Stimulated activated naive CD4-positive, alpha-beta T cell treated with Interleukin-2 at 50 U/mL for 16 hours (primary cell): ENCODE measurements at places on chromosomes 2 and 18.

- no peak for DNase-seq
Measured at GRCh38 chr2:156512451-156512850, 76.3 kb downstream of the GPD2 start.

DNA sequence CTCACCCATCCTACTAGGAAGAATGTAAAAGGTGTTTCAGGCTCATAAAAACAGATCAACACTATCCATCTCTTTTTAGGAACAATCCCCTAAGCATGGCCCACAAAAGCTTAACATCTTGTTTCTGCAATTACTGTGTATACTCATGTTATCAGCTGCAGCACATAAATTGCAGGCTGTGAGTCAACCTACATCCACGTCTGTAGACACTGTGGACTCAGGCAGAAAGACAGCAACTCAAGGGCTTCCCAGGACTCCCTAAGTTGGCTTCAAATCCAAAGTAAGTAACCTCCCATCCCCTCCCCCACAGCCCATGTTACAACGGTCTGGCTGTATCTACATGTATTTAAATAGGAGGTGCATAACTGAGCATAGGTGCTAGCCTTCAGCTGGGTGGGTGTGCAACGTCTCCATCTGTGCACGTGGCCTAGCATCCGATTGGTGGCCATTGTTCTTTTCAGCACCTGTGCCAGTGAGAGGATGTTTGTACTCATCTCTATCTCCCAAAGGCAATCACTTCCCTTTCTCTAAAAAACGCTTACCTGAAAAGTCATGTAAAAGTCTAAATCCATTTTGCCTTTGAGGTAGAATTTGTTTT, 30.1 kb downstream of the UXS1 start:
- no peak for DNase-seq

DNA sequence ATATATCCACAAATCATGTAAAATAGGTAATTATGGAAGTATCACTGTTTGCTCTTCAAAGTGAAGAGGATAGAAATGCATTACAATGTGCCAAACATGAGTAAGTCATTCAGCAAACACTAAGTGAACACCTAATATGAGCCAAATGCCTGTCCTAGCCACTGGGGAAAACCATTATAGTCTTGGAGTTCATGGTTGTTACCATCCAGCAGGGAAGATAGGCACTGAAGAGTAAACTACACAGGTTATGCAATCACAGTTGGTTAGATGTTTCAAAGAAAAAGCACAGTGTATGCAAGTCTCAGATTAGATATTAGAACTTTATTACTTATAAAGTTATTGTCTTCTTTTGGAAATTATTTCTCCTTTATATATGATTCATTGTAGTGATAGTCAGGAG, 3.9 kb upstream of the SERPINB2 start:
- DNase-seq: no peak

DNA sequence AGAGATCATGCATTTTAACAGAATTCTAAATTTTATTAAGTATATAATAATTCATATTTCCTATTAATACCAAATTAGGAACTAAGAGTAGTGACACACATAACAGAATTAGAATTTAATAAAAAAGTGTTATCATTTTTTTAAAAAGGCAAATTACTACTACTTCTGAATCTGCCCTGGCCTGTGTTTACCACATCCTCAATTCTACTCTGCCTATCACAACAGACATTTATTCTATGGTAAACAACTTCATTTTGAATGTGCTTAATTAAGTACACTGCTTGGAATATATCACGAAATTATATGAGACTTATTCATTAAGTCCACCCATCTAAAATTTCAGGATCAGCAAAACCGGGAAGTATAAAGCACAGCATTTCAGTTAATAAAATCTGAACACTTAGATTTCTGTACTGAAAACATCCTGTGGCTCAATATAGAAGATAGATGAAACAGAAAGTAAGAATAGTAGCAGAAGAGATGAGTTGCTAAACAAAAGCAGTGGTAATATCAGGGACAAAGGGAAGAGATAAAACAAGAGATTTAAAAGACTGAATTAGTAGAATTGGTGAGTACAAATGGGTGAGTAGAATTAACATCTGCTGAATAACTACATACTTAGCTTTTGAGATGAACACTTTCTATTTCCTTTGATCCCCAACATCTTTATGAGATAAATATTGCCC, 3.7 kb downstream of the SMC6 start:
- no peak for DNase-seq

- DNase-seq: no peak
Measured at GRCh38 chr2:3606370-3607201, 11.7 kb downstream of the COLEC11 start.

GRCh38 chr2:20171445-20171977, 53.4 kb downstream of the SDC1 start:
- DNase-seq: no peak
